LNCaP clone FGC (cell line): ENCODE measurements at places on chromosomes 3 and 15.

GRCh38 chr15:56207092-56207491 lies 36.6 kb downstream of the RFX7 start:
- no peak for DNase-seq

GRCh38 chr3:73351423-73352071 lies 273.2 kb downstream of the PDZRN3 start:
- DNase-seq, result no peak

DNA sequence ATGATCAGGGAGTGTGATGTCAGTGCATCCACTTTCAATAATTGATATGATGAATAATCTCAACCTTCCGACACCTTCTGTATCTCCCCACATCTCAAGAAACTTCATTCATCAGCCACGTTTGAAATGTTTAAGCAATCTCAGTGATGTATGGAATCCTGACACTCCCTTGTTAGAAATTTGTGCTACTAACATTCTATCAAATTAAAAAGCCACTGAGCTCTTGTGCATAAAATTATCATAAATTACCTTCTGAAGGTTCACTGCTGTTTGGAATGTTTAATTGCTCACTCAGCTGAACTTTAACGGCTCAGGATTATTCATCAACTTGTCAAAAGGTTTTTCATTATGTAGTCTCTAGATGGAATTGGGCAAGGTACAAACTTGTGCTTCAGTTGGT lies 108.4 kb upstream of the DPH6 start:
- no peak for DNase-seq

DNA sequence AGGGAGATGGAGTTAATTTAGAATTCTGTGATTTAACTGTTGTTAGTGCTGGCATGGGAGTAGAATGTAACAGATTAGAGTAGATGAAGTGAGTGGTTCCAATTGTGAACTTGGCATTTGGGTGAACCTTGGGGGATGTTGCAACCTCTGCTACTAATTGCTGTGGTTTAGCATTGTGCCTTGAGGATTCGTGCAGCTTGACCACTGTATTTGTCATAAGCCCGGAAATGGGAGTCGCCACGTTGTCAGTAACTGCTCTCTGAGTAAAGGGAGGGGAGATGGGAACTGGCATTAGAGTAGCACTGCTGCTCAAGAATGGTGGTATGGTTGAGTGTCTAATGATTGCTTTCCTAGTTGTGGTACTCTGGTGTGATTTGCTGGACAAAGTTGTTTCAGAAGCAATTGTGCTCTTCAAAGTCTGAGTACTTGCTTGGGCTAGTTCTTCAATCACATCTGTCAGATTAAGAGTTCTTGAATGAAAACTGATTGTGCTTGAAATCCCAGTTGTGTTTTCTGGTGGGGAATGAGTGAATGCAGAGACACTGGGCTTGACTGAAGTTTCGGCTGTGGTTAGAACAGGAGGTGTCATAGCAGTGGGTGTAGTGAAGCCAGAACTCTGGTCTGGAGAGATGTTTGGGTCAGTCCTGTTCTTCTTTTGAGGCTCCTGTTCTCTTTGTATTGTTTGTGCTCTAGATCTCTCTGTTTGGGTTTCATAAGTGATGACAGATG lies 15.4 kb downstream of the IGSF10 start:
- DNase-seq, result no peak

- DNase-seq, result no peak
Observed at GRCh38 chr15:60822403-60822802, 343.5 kb upstream of the ICE2 start.

DNA sequence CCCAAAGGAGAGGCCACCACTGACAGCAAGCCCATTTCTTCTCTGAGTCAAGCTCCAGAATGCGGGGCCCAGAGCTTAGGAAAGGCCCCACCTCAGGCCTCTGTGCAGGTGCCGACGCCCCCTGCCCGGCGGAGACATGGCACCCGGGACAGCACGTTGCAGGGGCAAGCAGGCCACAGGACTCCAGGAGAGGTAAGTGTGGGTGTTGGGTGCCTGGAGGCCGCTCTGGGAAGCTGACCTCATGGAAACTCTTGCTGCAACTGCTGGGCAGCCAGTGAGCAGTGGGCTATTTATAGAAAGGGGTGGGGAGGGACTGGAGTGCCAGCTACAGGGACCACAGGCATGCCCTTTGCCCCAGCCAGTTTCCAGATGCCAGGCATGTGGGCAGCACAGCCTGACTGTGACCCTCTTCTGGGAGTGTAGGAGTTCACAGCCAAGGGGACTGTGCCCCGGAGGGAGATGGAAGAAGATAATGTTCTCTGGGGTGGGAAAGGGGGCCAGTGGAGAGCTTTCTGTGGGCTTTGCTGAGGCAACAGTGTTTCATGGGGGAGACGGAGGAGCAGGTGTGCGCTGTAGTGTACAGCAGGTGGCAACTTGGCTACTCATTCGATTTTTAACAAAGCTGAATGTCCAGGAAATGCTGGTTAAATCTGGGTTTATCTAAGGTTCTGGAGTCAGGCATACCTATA lies 23.7 kb downstream of the ALPK3 start:
- no peak for DNase-seq

- no peak for DNase-seq
Observed at GRCh38 chr3:50515565-50516439, 12.4 kb upstream of the CACNA2D2 start.

DNA sequence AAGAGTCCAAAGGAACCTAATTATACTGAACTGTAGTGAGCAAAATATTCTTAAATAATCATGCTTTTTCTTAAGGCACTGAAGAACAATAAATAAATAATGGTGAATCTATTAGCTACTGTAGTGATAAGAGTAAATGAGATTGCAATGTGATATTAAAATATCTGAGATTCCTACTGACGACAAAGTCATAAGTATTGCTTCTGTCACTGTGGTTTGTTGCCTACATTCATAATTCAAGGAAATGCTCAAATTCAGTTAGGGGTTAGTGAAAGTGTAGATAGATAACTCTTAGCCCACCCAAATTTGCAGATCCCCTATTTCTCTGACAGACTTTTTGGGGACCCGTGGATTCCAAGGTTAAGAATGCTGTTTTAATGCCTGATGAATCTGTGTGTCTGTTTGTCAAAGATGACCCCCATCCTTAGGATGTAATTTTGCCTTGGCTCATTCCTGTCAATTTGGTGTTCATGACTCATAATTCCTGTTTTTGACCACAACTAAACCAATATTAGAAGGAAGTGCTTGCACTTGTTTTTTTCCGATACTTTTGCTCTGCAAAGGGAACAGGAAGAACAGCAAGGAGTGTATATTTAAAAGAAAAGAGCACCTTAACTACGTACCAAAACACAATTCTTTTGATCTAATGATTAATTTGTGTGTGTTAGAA lies 86.7 kb downstream of the MAGI1 start:
- DNase-seq, result no peak

DNA sequence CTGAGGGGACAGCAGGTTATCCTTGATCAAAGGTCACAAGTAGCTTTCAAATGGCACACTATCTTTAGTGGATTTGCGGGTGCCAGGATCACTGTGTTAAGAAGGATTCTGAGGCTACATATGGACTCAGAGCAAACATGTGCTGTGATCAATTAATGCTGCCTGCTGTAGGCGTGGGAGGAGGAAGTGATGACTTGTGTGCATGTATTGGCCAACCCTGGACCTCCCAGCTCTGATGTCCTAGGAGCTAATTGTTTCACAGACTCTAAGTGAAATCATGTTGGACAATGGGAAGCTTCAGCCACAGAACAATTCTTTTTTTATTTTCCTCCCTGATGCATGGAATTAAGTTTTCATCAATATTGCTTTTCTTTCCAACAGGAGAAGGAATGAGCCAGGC lies 24.4 kb downstream of the FAH start:
- DNase-seq, result no peak

DNA sequence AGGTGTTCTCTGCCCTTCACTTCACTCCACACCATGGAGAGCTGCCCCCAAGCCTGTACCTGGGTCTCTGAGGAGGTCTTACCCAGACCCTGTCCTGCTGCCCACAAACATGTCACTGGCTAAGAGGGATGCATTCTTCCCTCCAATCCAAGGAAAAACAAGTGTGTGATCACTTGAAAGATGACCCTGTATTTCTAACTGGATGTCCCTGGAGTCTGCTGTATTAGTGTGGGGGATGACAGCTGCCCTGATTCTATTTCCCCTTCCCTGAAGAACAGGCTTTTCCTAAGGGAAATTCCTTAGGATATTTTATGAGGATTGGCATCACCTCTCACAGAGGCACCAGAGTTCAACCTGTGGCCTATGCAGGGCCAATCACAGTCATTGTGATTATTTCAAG lies 55.0 kb upstream of the GATA2 start:
- no peak for DNase-seq

DNA sequence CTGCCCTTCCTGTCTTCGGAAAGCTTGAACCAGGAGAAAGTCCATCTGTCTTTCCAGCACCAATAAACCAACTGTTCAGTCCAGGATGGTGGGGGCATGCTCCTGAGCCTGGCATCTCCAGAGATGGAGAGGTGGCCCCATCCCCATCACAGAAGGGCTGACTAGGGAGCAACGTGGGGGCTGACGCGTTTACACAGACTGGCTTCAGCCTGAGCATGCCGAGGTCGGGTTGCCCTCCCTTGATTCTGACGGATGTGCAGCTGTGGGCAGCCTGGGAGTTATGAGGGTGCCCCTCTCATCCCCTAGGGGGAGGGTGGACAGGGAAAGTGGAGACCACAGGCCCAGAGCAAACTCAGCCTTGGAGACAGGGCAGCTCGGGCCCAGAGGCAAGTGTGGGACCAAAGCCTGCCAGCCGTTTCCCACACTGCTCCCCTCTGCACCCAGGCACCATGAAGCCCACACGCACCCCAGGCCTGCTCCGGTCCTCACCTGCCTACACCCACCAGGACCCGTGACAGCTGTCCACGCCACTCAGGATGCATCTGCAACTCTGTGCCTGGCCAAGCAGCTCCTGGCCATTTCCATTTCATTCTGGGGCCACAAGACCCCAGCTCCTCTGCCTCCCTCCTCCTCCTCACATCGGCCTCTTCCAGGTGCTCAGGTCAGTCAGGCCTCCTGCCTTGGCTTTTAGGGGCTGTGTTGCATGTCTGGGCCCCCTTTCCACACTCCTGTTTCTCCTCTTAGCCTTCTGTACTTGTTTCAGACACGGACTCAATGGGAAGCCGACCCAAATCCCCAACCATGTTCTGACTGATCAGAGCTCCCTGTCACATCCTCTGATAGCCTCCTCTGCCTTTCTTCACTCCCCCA lies 48.2 kb upstream of the SLC41A3 start:
- no peak for DNase-seq
